ENCODE measurements at places on chromosomes 6 and 20.

GRCh38 chr6:113672491-113673149 lies 184.5 kb upstream of the MARCKS start:
- DNase-seq, result no peak

DNA sequence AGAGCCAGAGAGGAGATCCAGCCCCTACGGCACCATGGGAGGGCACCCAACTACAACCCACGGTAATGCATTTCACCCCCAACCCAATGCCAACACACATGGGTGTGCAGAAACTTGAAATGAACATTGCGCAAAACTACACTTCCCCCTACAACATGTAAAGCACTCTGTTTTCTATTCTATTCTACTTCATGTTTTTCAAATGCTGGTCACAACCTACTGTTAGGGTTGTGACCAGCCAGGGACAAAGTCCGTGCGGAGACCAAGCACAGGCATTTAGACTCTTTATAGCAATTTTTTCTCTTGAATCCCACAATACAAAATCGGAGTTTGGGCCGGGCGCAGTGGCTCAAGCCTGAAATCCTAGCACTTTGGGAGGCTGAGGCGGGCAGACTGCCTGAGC lies 90.6 kb downstream of the MRPL14 start:
- no peak for DNase-seq

DNA sequence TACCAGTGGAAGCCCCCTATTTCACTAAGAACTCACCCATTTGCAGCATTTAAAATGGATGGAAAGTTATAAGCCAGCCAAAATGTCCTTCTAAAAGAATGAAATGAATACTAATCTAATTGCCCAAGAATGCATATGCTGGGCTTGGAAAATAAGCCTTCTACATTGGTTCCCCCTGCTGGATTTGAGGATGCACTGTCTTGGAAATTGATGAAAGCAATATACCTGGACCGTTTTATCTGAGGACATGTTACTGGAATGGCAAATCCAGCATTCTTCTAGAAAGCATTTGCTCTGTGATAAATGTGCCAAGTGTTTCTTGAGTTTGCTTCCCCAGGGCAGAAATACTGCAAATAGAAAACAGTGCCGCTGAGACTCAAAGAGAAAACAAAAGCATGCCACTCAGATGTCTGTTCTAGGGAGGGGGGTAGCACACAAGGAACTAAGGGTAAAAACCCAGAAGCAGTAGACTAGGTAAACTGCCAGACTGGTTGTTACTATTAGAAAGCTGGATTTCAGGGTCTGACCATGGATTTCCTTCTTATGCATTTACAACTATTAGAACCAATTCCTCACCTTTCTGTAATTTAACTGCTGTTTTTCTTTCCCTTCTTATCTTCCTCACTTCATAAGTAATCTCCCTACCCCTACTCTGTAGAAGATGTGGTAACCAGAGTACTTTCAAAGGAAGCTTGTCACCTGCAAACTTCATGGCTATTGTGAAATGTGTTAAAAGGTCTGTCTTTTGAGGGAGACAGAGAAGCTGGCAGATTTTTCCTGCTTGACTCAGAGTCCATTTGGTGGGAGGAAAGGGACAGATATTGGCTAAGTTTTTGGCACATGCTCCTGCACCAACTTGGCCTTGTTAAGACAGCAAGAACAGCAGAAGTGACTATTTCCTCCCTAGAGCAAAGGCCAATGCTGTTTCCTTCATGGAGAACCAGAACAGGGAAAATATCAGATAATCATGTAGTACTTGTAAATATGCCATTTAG lies 642.6 kb downstream of the KIF16B start:
- no peak for DNase-seq

DNA sequence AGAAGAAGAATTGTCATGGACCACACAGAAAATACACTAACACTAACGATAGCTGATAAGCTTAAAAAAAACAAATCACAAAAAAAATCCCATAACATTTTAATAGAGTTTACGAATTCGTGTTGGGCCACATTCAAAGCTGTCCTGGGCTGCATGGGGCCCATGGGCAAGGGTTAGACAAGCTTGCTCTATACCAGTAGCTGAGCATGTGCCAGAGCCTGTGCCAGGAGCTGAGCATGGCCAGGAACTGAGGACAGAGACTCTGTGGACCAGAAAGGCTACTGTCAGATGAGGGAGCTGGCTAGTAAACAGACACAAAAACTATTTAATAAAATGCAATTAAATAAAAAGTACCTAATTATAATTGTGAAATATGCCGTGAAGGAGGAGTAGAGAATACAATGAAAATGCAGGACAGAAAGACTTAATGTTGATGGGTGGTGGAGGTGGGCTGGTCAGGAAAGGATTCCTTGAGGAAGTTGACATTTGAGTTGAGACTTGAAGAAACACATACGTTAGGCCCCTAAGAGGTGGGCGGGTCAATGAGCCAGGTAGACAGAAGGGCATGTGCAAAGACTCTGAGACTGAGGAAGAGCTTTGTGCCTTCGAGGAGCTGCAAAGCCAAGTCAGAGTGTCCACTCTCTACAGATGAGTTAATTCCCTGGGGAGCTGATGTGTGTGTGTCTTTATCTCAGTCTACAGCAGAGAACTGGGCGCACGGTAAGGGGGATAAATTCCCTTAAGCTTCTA lies 66.1 kb downstream of the JPH2 start:
- no peak for DNase-seq

DNA sequence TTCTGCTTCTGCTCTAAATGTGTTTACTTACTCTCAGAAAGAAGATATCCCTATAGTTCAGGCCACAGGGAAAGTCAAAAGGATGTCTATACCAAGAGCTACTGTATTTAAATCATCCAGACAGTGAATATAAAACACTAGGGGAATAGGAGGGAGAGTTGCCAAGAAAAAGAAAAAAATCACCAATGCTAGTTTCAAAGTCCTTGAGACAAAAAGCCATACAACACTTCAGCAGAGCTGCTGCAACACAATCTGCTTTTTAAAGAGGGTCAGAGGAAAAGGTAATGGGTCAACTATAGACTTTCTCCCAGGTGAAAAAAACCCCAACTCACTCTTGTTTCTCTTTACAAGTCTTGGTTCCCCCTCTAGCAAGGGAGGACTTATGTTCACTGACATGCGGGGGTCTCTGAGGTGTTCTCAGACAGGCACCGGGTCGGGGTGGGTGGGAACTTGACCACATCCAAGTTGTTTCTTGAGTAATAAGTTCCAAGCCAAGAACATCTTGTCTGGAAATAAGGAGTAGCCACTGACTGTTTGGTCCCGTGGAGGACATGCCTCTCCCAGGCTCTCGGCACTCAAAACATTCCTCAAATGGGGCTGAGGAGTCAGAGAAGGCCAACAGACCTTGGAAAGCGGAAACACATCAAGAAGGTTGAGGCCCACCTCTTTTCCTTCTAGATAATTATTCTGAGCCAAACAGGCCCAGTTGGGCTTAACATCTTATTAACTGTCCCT lies 47.7 kb downstream of the GJA10 start:
- no peak for DNase-seq

DNA sequence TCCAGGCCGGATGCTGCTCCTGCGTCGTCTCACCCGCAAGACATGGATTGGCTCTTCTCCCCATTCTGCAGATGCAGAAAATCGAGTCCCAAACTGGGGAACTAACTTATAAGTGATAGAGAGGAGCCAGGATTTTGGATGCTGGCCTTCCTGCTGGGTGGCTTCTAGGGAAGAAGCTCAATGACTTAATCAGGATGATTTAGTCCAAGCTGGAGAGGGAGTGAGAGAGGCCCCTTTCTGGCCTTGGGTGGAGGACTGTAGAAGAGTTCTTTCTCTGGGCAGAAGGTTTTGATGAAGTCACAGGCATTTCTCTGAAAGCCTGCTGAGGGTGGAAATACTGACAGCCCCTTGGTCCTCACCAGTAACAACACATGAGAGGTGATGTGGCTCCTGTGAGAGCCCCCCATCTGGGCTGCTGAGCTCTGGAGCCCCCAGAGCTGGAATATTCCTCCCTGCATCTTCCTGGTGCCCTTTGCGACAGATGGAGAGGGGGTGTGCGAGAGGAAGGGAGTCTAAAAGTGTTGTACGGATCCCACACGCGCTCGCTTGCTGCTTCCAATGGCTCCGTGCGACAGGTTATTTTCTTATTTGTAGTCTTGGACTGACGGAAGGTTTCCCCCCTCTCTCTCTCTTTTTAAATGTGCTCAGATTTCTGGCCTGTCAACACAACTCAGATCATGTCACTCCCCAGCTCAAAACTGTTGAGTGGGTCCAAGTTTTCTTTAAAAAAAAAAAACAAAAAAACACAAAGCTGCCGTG lies 3.5 kb downstream of the SIRPA start:
- DNase-seq, result no peak

- DNase-seq, result no peak
Observed at GRCh38 chr6:161406646-161407045, 132.8 kb upstream of the AGPAT4 start.

GRCh38 chr6:44255871-44256774 lies 1.2 kb downstream of the SLC35B2 start:
- no peak for DNase-seq

DNA sequence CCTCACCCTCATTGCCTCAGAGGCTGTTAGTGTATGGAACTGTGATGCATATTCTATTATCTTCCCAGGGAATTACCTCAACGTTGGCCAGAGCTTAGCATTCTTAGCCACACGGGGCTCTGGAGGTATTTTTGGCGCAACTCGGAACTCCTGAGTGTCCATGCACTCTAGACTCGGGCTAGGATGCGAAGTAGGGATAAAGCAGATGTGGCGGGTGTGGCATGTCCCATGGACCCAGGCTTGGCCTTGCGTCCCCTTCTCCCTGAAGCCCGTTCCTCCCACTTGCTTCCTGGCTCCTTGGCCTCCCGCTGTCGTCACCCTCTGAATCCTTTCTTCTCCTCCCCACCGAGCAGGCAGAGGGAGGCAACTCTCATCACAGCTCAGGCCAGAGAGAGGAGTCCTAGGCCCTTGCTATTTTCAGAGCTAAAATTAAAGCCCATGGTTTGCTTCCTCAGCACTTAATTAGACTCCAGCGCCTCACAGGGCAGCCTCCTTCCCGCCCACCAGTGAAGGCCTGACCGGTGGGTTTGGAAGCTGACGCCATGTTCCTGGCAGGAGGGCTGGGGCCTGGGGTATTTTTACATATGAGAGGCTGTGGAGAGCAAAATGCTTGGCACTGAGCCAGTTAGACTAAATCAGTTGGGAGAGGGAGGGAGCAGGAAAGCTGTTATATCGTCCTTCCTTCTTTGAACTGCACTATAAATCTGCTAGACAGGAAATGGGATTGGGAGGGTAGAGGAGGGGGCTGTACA lies 138.7 kb downstream of the FOXO3 start:
- no peak for DNase-seq

GRCh38 chr6:51335543-51335942 lies 516.9 kb downstream of the TFAP2B start:
- no peak for DNase-seq

DNA sequence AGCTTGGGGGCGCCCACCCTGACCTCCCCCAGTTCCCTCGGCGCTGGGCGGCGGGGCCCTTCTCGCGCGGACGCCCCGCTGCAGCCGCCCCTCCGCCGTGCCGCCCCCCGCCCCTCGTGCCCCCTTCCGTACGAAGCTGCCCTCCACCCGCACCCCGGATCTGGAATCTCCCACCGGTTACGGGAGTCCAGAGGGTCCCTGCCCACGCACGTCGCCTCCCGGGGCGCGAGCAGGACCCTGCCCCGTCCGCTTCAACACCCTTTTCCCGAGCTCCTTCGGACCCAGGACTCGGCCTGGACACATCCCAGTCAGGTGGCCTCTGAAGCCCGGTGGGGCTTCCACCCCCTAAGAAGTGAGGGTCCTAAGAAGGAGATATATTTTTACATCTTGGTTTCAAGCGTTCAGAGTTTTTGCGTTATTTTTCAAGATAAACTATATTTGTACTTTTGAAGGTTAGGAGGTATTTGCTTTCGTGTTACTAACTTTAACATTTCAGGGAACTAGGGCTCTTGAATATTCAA lies 506 bp downstream of the ARFGAP1 start:
- no peak for DNase-seq

GRCh38 chr20:58664331-58664730 lies 13.2 kb downstream of the STX16 start:
- no peak for DNase-seq

DNA sequence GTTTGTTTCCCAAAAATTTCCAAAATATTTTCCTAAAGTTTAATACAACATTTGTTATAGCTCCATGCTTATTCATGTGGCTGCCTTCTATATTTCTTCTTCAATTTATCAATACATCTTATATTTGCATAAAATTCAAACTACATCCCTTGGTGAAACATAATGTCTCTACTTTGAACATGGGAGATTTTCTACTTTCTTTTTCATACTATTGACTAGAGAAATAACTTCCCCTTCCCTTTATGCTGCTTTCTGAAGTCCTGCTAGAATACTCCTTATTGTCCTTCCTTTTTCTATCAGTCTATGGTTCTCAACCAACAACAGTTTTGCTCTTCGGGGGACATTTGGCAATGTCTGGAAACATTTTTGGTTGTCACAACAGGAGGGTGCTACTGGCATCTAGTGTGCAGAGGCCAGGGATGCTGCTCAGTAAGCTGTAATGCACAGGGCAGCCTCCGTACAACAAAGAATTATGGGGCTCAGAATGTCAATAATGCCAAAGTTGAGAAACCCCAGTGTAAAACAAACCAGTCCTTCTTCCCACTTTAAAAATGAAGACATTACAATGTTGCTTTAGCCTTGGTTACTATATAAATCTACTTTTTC lies 29.9 kb downstream of the MKKS start:
- DNase-seq, result no peak

DNA sequence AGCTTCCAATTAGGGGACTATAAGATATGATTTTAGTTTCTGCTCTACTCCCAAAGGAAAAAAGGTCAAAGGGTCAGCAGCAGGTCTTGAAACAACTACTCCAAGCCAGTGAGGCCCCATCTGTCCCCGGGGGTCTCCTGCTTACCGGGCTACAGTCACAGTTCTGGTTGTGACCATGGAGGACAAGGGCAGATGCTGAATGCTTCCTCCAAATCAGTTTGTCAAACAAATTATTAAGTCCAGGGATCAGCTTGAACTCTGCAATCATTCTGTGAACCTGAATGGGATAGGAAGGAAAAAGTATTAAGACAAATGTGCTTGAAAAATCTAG lies 60.2 kb downstream of the MYH7B start:
- no peak for DNase-seq

GRCh38 chr6:122726649-122727048 lies 52.9 kb upstream of the FABP7 start:
- no peak for DNase-seq

DNA sequence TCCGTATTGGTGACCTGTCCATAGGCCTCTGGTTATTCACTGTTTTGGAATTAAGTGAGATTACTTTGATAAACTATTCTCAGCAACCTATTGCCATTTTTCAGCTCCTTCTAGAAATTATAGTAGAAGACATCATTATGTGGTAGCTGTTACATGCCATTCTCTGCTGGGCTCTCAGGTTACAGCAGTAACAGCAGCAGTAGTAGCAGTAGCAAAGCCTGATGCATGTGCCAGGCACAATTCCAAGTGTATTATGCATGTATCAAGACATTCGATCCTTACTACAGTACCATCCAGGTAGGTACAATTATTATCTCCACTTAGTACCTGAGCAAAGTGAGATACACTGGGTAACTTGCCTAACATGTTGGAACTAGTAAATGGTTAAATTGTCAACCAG lies 74.3 kb downstream of the RPS12 start:
- no peak for DNase-seq

- no peak for DNase-seq
Observed at GRCh38 chr6:12969966-12970365, 253.4 kb downstream of the PHACTR1 start.

GRCh38 chr20:35490736-35491181 lies 35.4 kb downstream of the CEP250 start:
- no peak for DNase-seq

- DNase-seq, result no peak
Observed at GRCh38 chr6:9463311-9463710, 951.6 kb downstream of the TFAP2A start.
